ENCODE measurements at places on chromosomes 13 and 19. TPM values are rescaled to one million over a fixed set of nuclear protein-coding genes. Genes with fewer than 3 reads are reported as not detected.

The FPR1 gene
- not detected for total RNA-seq

The GZMM gene
- total RNA-seq: 31.3 TPM

The CCDC194 gene
- total RNA-seq: 4.8 TPM

The SEMA6B gene
- total RNA-seq: 0.05 TPM

- ATAC-seq: no peak
Measured at GRCh38 chr19:4386041-4386782, 14.1 kb downstream of the SH3GL1 start.

- no peak for ATAC-seq
Measured at GRCh38 chr13:71727662-71728061, 139.3 kb downstream of the DACH1 start.

- no peak for ATAC-seq
Measured at GRCh38 chr13:77456271-77456670, 79.2 kb upstream of the SCEL start.

The AMH gene
- total RNA-seq: 6.1 TPM

DNA sequence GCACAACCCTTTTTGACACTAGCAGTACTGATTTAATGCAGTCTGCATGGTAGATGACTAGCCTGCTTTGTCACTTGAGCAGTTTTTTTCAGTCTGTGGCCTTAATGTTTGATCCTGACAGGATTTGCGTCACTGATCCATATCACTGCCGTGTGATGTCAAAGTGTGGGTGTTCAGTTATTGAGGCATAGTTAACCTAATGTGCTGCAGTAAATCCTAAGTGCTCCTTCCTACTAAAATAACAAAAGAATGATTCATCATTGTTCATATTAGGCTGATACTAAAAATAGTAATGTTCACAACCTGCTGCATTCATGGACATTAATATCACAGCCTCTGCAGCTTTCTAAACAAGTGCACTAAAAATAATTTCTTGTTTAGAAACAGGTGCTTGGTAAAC, 121.9 kb upstream of the MLNR start:
- peak; percentile 39 for ATAC-seq

GRCh38 chr13:75225288-75226032, 256.5 kb downstream of the TBC1D4 start:
- ATAC-seq: no peak

- no peak for ATAC-seq
Measured at GRCh38 chr13:42926555-42926954, 65.5 kb downstream of the EPSTI1 start.

GRCh38 chr19:7444042-7444441, 44.8 kb downstream of the PEX11G start:
- ATAC-seq: no peak

The ZNF726 gene
- total RNA-seq: 13.4 TPM

The IZUMO2 gene
- total RNA-seq: not detected

The CD209 gene
- total RNA-seq: not detected

GRCh38 chr19:8143041-8143440, 6.4 kb downstream of the FBN3 start:
- no peak for ATAC-seq

The OR7E24 gene
- total RNA-seq: not detected

- ATAC-seq: no peak
Measured at GRCh38 chr13:109704771-109705635, 81.4 kb downstream of the IRS2 start.

DNA sequence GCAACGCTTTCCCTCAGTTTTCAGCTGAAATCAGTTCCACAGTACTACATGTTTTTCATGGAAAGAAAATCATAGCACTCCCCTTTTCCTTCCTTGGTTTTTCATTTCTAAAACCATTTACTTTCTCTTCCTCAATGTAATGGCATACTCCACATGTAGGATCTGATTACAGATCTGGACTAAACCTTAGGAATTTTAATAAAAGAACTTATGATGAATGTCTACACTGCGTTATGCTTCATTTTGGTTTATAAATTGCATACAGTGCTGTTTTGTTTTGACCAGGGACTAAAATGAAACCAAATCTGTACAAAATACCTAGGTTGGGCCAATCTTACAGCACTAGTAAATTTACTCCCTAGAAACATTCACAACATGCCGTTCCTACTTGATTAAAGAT, 589.9 kb downstream of the TBC1D4 start:
- no peak for ATAC-seq

DNA sequence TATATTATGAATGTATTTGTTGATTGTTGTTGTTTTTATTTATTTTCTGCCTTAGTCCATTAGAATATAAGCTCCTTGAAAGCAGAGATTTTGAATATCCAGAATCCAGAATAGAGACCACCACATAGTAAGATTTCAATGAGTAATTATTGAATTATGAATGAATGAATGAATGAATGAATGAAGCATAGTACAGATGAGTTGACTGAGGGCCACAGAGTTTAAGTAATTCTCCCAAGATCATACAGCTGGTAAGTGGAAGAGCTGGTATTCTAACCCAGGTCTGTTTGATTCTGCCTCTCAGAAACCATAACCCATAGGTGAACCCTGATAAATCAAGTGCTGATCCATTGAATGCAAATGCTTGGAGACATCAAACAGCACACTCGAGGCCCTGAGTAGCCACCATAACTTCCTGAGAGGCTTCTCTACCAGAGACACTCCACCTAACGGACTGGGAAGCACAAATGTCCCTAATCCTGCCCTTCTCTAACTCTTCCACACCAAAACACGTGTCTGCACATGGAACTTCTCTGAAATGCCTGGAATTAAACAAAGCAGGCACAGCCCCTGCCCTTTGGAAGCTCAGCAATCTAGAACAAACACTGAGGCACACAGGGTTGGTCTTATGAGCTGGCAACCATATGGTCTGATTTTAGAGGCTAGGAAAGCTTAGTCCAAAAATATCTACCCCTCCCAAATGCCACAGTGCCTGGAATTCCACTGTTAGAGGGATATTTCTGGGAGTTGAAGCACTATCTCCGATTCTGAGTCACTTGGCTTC, 190.1 kb downstream of the FOXO1 start:
- no peak for ATAC-seq

DNA sequence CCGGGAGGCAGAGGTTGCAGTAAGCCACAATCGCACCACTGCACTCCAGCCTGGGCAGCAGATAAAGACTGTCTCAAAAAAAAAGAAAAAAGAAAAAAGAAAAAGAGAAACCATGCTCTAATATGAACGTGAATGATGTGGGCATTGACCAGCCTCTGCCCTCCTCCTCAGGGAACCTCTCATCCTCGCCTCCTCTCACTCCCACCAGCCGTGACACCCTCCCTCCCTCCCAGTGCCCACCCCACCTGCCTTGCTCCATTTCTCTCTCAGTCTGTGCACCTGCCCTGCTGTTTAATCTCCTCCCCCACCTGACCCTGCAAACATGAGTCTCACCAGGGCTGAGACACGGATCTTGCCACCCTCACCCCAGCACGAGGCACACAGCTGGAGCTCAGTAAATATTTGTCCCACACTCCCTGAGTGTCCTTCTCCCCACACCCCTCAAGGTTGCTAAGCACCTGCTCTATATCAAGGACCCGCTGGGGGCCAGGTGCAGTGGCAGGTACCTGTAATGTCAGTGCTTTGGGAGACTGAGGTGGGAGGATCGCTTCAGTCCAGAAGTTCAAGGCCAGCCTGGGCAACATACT, 7.5 kb upstream of the BCAT2 start:
- no peak for ATAC-seq

GRCh38 chr19:13118424-13119193, 545 bp downstream of the NACC1 start:
- ATAC-seq: peak; percentile 4

DNA sequence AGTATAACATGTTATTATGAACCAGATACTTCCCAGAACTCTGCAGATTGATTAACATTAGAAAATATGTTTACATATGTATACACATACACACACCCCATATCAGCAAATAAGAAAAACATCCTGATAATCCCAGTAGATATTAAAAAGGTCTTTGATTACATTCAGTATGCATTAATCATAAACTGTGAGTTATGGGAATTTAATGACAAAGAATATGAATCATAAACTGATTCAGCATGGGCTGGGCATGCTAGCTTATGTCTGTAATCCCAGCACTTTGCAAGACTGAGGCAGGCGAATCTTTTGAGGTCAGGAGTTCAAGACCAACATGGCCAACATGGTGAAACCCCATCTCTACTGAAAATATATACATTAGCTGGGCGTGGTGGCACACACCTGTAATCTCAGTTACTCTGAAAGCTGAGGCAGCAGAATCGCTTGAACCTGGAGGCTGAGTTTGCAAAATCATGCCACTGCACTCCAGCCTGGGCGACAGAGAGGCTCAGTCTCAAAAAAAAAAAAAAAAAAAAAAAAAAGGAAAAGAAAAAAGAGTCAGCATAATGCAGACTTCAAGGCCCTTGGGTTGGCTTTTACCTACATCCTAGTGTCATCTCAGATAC, 581.9 kb upstream of the PRR20A start:
- no peak for ATAC-seq

Data from activated T-helper 17 cell treated with anti-CD3 and anti-CD28 coated beads, Interleukin-2, amount 50 U/mL, for 72 hours (primary cell).